ENCODE measurements at places on chromosomes 3 and 15. TPM values are rescaled to one million over a fixed set of nuclear protein-coding genes. Genes with fewer than 3 reads are reported as not detected.

DNA sequence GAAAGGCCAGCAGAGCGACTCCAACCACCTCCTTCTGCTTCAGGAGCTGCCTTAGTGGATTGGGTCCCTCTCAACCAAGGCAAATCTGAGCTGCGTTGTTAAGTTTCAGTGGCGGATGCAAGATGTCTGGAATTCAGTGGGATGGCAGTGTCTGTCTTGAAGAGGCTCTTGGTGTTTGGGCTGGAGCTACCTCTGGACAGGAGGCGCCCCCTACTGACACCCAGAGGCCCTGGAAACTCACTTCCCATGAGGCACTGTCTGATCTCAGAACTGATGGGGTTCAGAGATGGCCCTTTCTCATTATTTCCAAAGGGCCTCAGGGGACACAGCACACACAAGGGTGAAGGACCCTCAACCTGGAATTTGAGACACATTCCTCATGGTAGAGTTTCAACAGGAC is 6.0 kb upstream of the SLC28A1 start:
- DNase-seq = no peak

DNA sequence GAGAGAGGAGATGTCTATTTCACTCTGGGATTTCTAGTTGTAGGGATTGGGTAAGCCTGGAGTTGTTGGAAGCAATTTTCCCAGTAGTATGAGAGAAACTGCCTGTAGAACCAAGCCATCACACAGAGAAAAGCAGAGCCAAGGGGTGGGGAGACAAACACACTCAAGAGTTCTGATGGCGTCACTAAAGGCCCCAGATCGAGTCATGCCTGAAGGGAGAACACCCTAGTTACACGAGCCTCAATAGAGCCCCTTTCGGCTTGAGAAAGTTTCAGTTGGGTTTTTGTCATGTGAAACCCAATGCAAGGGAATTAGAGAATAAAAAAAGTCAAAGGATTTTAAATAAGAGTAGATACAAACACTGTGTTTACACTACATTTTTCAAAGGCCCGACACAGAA is 66.1 kb upstream of the PFN2 start:
- no peak for DNase-seq

TLNRD1 gene
- 11.8 TPM for polyA plus RNA-seq

DNA sequence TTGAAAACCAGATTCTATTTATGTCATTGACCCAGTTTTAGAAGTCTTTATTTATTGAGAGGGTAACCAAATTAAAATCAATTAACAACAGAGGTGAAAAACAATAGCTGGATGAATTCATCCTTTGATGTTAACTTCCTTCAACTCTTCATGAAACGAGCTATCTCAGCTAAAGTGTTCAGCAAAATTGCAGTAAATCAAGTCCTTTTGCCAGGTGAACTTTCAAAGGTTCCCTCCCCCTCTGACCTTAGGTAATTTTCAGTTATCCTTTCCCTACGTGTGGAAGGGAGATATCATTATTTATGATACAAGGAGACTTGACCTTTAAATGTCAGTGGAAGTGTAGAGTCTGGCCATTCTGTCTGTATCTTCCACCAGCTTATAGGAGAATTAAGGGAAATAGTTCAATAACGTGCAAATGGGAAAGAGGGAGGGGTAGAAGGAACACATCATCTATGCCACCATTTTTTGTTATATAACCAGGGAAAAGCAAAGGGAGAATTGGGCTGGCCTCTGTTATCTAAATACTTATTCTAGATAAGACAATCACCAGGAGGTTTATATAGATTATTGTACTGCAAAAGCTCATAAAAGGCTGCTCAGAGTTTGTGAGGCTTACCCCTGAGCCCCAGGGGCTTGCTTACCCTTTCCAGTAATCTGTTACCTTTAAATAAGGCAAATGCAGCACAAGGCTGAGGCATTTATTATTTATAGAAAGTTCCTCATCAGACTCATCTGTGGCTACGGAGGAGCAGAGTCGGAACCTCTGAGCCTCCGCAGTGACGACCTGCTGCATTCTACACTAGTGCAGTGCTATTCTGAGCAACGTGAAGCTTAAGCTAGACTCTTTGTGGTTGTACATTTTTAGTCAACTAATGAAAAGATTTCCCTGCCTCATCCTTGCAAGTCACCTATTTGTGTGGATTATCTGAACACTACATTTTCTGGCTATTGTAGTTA is 97.7 kb upstream of the ZBED2 start:
- no peak for DNase-seq

GRCh38 chr3:197378985-197379718 is 80.7 kb upstream of the DLG1 start:
- DNase-seq = no peak

DNA sequence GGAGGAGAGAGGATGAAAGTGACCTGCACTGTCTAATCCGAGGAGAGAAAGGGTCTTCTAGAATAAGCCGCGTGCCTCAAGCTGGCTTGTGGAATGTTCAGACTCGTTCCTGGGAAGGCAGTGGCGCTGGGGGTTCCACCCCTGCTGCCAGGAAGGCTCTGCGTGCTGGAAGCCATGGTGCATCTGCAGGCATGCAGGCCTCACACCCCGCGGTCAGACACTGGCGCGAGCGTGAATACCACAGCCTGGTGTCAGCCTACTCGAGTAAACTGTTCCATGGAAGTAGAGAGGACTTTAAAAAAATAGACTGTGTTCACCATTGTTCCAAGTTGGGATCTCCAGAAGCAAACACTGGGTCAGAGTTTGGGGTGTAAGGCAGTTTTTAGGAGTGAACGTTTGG is 25.9 kb upstream of the GABRG3 start:
- DNase-seq = no peak

DNA sequence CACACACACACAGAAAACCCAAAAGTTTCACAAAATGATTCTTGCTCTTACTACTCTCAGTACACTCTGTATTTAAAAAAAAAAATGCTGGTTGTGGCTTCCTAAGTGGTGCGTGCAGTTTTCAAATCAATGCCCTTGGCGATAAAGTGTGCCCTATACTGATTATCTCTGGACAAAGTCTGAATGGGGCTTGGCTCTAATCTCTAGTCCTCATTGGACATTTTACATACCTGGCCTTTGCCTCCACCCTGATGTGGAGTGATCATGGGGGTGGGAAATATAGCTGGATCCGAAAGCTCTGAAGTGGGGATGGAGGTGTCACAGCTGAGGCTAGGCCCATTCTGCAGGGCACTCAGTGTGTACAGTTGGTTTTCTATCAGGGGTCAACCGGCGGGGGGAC is 14.1 kb downstream of the B3GNT5 start:
- no peak for DNase-seq

KIF9 gene
- 25.2 TPM for polyA plus RNA-seq
